ENCODE measurements at places on chromosomes 4 and X.

DNA sequence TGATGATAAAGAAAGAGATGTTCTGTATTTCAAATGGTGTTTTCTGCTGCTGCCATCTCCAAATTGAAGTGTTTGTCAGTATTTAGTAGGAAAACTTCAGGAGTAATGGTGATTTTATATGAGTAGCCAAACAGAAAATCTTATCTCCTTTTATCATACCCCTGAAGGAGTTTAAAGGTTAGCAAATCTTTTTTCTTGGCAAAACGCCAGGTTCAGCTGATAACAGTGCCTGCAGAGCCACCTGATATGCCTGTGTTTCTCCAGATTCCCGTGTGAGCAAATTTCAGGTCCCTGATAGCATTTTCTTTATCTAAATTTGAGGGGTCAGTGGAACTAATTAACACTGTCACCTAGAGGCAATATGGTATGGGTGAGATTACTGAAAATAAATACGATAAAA, 65.8 kb upstream of the ETNPPL start:
- DNase-seq, result no peak

- no peak for DNase-seq
Measured at GRCh38 chrX:103441878-103442535, 65.7 kb downstream of the BEX3 start.

GRCh38 chrX:9885150-9885549, 82.0 kb upstream of the CLDN34 start:
- no peak for DNase-seq

- no peak for DNase-seq
Measured at GRCh38 chrX:40095583-40096394, 2.0 kb downstream of the BCOR start.

DNA sequence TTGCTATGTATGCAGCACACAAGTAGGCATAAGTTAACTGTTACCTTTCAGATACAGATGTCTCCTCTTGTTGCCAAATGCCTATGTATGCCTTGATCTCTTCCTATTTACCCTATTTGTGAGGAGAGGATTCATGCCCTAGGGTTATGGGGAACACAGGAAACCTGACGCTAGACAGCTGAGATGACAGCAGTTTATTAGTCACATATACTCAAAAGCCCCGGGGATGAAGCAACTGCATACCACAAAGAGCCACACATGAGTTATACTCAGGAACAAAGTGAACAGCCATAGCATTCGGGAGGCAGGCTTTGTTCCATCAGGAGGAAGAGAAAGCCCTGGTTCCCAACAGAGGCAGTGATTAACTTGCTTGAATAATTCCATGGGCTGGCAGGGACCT, 1011.7 kb upstream of the PCDH7 start:
- DNase-seq, result no peak

GRCh38 chrX:19566359-19567222, 51.3 kb upstream of the MAP3K15 start:
- no peak for DNase-seq

DNA sequence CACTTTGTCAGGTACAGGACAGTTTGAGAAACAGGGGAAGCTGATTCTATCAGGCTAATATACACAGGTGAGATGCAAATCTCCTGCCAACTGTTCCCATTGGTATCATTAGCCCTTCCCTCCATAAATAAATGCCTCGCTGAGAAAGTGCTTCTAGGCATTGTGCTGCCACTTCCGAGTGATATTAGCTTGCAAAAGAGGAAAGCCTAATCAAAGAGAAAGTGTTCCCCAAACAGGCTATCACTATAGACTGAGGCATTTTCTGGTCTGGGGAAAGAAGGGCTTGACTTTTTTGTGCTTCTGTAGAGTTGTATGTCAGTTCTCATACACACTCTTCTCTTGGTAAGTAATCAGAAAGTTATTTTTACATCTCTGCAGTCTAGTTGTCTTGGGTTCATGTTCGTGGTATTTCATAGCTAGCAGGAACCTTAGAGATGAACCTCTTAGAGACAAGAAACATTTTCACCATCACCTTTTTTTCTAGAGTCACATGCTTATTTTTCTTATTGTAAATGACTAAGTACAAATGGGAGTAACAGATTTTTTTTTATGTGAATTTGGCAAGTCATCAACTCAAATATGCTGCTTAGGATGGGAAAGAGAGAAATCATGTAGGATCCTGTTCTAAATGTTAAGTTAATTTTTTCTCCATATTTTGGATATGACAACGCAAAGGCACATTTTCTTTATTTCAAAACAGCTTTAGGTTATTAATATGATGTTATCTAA, 1009.8 kb downstream of the ADGRL3 start:
- DNase-seq, result no peak

DNA sequence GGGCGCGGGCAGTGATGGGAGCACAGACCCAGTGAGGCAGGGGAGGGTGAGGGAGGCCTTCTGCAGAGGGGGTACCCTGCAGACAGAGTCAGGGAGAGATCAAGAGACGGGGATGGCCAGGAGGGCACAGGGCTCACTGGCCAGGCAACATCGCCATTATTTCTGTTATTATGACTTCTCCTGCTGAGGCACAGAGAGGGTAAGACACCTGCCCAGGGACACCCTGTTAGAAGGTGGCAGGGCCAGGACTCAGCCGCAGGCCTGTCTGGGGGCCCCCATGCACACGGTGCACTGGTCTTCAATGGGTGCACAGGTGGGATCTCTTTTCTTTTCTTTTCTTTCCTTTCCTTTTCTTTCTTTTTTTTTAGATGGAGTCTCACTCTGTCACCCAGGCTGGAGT, 15.8 kb downstream of the BLOC1S4 start:
- DNase-seq, result no peak

- no peak for DNase-seq
Measured at GRCh38 chr4:40307627-40308497, 27.3 kb upstream of the CHRNA9 start.

- DNase-seq, result no peak
Measured at GRCh38 chr4:25937801-25938200, 23.8 kb downstream of the SMIM20 start.

DNA sequence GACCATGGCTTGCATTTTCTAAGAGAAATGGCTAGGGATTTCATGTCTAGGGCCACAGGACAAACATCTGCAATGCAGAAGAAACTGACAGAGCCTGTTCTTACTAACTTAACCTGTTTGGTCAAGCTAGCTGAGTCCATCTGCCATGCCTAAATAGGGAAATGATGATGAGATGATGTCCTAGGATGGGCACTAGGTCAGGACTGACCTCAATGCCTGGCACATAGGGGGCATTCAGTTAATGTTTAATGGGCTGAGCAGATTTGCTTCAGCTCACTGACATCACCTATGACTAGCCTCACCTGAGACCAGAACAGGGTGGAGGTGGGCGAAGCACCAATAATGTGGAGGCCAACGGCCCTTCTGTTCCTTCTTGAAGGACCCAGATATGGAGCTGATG, 174.2 kb upstream of the SCML1 start:
- no peak for DNase-seq

GRCh38 chr4:119025916-119026661, 109.5 kb upstream of the MYOZ2 start:
- DNase-seq, result no peak

GRCh38 chr4:151599863-151600262, 160.9 kb downstream of the GATB start:
- DNase-seq, result no peak

DNA sequence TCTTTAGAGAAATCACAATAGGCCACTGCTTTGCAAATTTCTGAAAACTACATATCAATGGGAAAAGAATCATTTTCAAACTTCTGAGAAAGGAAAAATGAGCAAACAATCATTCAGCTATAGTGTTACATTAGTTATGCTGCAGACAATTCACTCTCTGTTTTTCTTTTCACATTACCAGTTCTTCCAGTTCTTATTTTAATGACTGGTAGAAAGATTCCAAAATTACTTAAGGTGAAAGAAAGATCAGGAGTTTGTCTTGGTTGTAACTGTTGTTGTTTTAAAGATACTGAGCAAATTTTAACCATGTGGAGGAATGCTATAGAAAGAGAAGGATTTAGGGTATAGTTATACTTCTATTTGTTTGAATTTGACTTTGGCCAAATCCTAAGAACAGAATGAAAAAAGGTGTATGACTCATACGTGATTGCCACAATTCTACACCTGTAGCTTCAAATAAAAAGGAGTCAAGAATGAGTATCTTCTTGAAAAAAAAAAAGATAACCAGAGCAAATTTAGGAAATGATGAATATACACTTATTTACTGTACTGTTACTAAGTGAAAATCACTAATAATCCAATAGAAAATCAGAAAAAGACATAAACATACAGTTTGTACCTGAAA, 21.0 kb upstream of the RASGEF1B start:
- no peak for DNase-seq

GRCh38 chrX:13627306-13627705, 25.6 kb upstream of the TCEANC start:
- no peak for DNase-seq

- no peak for DNase-seq
Measured at GRCh38 chr4:179399054-179399782, 1957.0 kb upstream of the AGA start.

DNA sequence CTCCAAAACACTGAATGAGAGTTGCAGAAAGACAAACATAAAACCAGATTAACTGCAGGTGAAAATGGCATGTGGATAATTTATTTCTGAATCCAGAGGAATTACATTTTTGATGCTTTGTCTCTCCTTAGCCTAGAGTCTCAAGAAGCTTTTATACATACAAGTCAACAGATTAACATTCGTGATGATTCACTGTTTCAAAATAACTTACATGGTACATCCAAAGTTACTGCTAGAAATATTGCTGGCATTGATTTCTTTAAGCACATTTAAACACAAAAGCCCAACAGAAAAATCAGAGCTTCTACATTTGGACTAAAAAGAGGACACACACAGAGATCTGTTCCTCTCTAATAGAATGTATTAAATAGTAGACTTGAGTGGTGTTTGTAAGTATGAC, 105.6 kb downstream of the AMELX start:
- no peak for DNase-seq

DNA sequence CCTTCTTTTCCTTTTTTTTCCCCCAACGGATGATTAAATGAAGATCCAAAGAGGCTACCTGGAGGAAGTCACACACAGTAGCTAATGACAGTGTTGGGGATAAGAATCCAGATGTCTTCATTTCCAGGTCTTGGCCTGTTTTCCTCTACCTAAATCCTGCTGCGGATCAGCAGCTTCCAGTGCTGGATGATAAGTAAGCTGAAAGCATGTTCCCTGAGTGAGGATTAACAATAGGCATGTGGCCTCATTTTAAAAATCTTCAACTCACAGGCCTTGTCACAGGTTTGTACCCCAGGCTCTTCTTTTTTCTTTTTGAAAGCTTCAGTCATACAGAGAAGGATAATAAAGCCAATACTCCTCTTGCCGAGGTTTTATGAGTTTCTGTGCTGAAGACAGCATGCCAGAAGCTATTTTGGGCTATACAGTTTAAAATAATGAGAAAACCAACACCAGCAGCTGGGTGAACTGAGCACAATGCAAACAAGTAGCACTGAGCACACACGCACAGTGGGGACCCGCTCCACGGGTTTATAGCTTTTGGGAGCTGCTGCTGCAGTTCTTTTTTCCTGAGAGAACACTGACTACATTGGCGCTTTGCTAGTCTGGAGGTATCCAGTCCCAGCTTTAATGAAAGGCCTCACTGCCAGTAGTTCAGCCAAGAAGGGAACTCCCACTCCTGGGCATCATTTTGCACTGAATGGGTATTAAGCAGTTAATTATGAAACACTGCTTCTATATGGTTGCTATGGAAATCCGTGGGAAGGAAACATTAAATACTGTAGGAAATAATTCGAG, 184.2 kb upstream of the CTSO start:
- no peak for DNase-seq

GRCh38 chr4:44646151-44646550, 5.3 kb downstream of the YIPF7 start:
- DNase-seq, result no peak

DNA sequence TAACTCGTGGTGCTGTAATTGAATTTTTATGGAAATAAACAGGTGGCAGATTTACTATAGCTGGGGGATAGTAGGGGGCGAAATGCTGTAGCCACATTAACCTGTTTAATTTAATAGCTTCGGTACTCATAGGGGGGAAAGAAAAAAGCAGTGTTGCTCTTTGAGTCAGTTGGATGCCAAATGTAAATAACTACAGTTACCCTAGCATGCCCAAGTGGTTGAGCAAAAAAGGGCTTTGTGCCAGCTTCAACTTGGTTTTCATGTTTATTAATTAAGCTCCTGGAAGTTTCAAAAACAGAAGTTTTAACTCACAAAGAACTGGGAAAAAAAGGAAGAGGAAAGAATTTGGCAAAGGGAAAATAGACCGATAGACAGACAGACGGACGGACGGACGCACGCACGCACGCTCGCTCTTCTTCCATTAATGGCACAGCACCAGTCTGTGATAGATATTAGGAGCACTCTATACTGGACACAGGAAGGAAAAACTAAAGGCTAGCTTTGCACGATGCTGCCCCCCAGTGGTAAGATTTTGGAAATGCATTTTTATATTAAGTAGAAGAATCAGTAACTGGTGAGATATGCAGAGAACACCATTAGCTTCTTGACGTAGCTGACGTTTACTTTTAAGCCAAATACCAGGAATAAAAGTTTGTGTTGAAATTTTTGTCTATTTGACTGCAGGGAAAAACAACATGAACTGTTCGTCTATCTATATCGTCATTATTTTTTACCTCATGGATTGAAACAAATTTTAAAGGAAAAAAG, 151.8 kb downstream of the SLC7A11 start:
- peak; percentile 84 for DNase-seq

- DNase-seq, result no peak
Measured at GRCh38 chr4:42708625-42709024, 51.7 kb upstream of the ATP8A1 start.

- DNase-seq, result no peak
Measured at GRCh38 chrX:29468911-29469494, 746.4 kb upstream of the MAGEB2 start.

- no peak for DNase-seq
Measured at GRCh38 chr4:84239278-84239845, 259.7 kb downstream of the NKX6-1 start.

DNA sequence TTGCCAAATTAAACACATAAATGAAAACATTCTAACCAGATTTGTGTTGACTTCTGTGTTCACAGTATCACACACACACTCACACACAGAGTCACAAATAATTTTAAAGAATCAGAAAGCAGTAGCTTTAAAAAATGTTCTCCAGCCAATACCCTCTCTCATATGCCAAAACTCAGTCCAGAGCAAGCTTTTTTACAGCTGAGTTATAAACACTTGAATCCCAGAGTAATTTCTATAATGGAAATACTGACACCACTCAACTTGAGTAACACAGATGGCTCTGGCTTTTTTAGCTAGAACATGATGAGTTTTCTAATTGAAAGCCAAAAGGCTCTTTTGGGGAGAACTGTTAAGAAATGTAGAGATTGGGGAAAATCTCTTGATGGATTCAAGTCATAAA, 100.8 kb downstream of the DOCK11 start:
- DNase-seq, result no peak
